SJSA1 (cell line): ENCODE measurements at places on chromosomes 12 and 14. TPM values are rescaled to one million over a fixed set of nuclear protein-coding genes. Genes with fewer than 3 reads are reported as not detected.

- DNase-seq, result no peak
Observed at GRCh38 chr12:122099856-122100255, 21.3 kb downstream of the MLXIP start.

DNA sequence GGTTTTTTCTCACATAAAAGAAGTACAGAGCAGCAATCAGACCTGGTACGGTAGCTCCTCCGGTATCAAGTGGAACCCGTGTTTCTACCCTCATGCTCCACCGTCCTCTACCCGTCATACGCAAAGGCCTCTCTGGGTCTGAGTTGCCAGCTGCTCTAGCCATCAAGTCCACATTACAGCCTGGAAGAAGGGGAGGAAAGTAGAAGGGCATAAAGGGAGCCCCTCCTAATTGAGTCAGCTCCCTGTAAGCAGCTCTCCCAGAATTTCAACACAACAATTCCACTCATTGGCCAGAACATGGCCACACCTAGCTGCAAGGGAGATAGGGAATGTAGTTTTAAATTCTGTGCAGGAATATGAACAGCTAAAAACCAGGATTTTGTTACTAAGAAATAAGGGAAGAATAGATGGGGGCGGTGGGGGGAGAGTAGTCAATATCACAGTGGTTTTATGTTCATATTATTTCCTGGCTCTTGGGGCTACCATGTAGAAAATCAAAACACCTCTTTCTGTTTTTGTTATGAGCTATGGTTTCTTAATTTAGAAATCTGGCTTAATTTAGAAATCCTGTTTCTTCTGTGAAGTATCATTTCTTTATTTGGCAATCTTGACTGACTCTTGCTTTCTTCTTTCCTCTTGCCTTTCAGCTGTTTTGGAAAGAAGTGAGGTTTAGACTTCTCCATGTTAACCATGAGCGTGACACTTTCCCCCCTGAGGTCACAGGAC is 103.9 kb downstream of the AKAP6 start:
- no peak for DNase-seq

- DNase-seq, result no peak
Observed at GRCh38 chr14:35808076-35808637, 938 bp downstream of the RALGAPA1 start.

GRCh38 chr12:98185606-98186005 is 329.8 kb upstream of the TMPO start:
- DNase-seq, result no peak

- no peak for DNase-seq
Observed at GRCh38 chr12:123854918-123855317, 92.8 kb downstream of the DNAH10 start.

DNA sequence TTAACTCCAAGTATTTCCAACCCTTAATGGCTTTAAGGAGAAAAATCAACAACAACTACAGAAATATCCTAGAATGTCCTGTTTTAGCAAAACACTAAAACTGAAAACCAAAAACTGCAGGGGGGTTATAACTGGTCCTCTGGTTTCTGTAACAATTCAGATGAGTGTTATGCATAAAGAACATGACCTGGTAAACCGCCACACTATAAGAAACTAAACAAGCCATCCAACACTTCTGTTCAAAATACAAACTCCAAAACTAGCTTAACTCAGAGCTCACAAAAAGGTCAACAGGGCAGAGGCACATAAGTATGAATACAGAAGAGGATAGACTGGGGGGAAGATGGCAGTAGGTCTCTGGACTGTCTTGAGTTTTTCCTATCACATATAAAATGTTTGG is 38.0 kb downstream of the HECTD4 start:
- DNase-seq, result no peak

- no peak for DNase-seq
Observed at GRCh38 chr12:116545144-116545543, 14.0 kb upstream of the MAP1LC3B2 start.

DNA sequence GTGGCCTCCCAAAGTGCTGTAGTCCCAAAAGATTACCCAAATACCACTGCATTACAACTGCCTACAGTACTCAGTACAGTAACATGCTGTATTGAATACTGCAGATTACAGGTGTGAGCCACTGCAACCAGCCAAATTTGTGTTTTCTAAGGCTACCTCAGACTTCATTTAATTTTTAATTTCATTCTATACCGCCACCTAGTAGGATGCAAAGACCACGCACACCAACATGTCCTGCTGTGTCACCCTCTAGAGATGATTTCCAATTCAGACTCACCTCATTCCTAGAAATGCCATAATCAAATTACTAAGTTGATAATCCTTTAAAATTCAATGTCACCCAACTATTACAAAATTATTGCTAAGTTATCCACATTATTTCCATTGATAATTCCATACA is 15.1 kb downstream of the DICER1 start:
- DNase-seq, result no peak

DNA sequence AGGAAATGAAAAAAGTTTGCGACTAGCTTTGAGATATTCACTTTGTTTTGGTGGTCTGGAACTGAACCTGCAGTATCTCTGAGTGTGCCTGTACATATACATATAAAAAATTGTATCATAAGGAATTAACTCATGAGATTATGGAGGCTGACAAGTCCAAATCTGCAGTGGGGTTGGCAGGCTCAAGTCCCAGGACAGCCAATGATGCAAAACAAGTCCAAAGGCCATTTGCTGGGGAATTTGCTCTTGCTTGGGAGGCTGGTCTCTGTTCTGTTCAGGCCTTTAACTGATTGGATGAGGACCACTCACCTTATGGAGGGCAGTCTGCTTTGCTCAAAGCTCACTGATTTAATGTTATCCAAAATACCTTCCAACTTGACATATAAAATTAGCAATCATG is 66.8 kb downstream of the FGD4 start:
- no peak for DNase-seq

DNA sequence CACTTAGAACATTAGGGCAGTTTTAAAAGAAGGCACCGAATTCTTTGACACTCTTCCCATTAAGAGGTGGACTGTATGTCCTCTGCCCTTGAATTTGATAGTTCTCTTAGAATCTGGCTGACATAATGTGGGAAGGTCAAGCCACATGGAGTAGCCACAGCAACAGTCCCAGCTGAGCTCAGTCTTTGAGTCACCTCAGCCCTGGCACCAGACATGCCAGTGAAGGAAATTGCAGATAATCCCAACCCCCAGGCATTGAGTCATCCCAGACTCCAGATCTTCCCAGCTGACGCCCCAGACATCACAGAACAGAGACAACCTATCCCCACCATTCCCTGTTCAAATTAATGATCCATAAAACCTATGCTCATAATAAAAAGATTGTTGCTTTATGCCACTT is 83.4 kb downstream of the GTF2A1 start:
- DNase-seq, result no peak

GRCh38 chr12:93912086-93912733 is 235.0 kb downstream of the CRADD start:
- no peak for DNase-seq

GRCh38 chr12:63948211-63948610 is 103.7 kb downstream of the SRGAP1 start:
- DNase-seq, result peak; percentile 48

DNA sequence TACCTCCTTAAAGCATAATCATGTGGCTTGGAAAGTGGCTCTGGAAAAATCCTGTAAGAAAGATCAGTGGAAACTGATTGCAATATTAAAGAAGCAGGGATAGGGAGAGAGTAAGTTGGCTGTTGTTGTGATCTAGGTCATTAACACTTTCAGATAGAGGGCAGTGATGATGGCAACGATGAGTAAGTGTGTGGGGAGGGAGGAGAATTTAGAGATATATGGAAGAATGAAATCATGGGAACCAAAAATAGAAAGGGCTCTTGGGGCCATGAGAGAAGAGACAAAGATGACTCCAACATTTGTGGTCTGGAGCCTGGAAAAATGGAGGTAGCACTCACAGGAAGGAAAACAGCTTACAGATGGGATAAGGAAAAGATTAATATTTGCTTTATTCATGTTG is 23.3 kb downstream of the SNRPF start:
- no peak for DNase-seq

GRCh38 chr14:87756661-87757060 is 236.3 kb downstream of the GALC start:
- DNase-seq, result no peak

DNA sequence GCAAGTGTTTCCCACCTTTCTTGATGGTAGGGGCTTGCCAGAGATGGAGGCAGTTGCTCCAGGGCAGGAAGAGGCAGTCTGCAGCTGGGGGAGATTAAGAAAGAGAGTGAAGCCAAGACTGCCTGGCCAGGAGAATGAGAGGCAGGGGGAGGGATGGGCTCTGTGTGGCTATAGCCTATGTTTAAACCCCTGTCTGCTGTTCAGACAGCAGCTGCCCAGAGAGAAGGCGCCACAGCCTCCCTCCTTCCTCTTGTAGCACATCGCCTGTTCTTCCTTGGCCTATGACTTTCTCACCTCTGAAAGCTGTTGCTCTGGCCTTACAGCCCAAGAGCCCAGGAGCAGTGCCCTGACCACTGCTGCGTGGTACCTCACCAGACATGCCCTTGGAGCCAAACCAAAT is 61.7 kb downstream of the EMP1 start:
- no peak for DNase-seq

GRCh38 chr12:58602179-58602578 is 318.1 kb downstream of the LRIG3 start:
- DNase-seq, result no peak

Gene CCNT1
- 17.1 and 28.4 TPM in 2 replicates for total RNA-seq

Gene TMEM30B
- total RNA-seq, result not detected in 2 replicates

Gene TRPV4
- total RNA-seq, result 0.16 TPM in 1 of 2 replicates, not detected in the other

Gene SYT1
- 23.9 and 31.9 TPM in 2 replicates for total RNA-seq

Gene PTGER2
- total RNA-seq, result 2.5 and 2.9 TPM in 2 replicates

Gene CD4
- total RNA-seq, result not detected in 2 replicates
